ENCODE measurements at places on chromosomes 5 and 9.

GRCh38 chr9:28779243-28779642 lies 1206.0 kb upstream of the C9orf72 start:
- DNase-seq = no peak

GRCh38 chr5:139180850-139181249 lies 17.3 kb downstream of the SIL1 start:
- no peak for DNase-seq

GRCh38 chr5:11734369-11734768 lies 169.9 kb downstream of the CTNND2 start:
- DNase-seq = no peak

- no peak for DNase-seq
Observed at GRCh38 chr5:141871870-141872269, 6.3 kb downstream of the PCDH1 start.

GRCh38 chr5:97635553-97635952 lies 452.5 kb upstream of the RIOK2 start:
- no peak for DNase-seq

GRCh38 chr5:112737070-112737462 lies 619 bp upstream of the APC start:
- DNase-seq = no peak

- DNase-seq = peak; percentile 81
Observed at GRCh38 chr9:2017331-2018161, 2.4 kb downstream of the SMARCA2 start.

GRCh38 chr5:78757269-78758053 lies 108.9 kb upstream of the LHFPL2 start:
- no peak for DNase-seq

DNA sequence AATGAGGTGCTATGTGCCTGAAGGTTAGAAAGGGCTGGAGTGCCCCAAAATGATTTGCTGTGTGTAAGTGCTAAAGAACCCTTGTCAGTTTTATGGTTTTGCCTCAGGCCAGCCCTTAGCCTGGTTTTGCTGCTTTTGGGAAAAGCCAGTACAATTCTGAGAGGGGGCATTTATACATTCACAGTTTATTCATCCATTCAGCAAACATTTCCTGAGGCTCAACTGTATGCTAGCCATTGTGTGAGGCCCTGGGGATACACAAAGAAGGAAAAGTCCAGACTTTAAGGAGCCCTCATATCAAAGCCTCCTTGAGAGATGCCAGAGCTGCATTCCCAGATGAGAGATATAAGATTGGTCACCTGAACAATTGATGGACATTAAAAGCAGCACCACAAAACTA lies 115.2 kb upstream of the PLCXD3 start:
- no peak for DNase-seq

DNA sequence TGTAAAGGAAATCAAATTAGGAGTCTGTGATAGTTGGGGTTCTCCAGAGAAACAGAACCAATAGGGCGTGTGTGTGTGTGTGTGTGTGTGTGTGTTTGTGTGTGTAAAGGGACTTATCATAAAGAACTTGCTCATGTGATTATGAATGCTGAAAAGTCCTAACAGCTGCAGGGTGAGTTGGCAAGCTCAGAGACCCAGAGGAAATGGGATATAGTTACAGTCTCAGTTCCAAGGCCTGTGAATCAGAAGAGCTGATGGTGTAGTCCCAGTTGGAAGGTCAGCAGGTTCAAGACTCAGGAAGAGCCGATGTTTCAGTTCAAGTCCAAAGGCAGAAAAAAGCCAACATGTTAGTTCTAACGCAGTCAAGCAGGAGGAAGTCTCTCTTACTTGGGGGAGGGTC lies 214.2 kb downstream of the ELAVL2 start:
- no peak for DNase-seq

DNA sequence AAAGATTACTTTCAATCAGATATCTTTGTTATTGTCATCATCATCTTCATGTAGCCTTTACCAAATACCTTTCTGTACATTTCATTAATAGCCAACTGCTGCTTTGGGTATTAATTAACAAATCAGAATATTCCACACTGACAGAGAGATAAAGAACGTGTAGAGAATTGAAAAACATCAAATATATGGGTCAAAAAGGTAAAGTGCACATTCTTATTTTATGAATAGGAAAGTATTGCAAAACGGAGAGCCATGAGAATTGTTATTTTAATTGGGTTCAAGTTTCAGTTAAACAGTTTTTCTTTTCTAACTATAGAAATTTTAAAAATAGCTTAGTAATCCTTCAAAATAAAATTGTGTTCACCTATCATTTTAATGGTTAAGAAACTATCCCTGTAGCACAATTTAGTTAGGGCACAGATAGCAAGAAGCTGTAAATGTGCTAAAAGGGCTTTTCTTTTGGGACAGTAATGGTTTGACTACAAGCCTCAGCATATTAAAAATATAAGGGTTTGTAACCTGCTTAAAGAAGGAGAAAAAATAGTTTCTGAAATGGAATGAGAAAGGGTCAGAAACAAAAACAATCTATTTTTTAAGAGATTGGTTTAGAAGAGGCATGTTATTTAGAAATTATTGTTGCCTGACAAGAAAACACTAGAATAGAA lies 62.9 kb downstream of the PDE4D start:
- no peak for DNase-seq

DNA sequence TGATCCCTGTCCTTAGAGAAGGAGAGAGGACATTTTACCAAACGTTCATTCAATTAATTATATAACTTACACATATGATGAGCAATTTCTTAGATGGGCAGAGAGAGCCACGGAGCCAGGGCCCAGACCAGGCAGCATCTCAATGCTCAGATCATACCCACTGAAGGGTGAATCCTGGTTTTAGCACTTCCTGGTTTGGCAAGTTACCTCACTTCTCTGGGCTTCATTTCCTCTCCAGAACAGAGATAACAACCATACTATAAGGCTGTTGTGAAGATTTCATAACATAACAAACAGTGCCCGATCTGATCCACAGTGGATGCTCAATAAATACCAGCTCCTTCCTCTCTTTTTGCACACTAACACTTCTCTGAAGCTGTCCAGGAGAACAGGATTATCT lies 271.1 kb downstream of the DENND1A start:
- DNase-seq = no peak

- no peak for DNase-seq
Observed at GRCh38 chr5:85604378-85604777, 1013.4 kb upstream of the COX7C start.

GRCh38 chr9:125121146-125121545 lies 22.2 kb downstream of the SCAI start:
- no peak for DNase-seq

DNA sequence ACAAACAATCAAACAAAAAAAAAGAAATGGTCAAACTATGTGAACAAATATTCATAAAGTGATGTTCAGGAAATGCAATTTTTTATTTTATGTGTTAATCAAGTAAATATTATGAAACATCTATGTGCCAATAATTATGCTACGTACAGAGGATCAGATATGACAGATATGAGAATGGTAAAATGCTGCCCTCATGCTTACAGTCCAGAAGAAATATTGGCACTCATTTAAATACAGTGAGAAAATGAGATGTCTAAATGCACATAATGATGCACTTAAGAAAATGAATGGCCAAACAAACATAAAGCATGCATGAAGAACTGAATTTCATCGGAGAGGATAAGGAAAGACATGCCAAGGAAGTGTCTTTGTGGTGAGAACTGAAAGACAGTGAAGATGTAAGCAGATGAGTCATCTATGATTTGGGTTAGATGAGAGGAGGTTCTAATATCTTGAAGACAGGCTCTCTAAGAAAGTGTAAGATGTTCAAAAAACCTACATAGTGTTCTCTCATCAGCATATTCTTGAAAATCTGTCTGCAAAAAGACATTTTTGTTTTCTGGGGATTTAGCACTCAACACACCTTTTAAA lies 1231.1 kb upstream of the ACO1 start:
- no peak for DNase-seq

- no peak for DNase-seq
Observed at GRCh38 chr5:138629392-138629791, 54.2 kb upstream of the HSPA9 start.

DNA sequence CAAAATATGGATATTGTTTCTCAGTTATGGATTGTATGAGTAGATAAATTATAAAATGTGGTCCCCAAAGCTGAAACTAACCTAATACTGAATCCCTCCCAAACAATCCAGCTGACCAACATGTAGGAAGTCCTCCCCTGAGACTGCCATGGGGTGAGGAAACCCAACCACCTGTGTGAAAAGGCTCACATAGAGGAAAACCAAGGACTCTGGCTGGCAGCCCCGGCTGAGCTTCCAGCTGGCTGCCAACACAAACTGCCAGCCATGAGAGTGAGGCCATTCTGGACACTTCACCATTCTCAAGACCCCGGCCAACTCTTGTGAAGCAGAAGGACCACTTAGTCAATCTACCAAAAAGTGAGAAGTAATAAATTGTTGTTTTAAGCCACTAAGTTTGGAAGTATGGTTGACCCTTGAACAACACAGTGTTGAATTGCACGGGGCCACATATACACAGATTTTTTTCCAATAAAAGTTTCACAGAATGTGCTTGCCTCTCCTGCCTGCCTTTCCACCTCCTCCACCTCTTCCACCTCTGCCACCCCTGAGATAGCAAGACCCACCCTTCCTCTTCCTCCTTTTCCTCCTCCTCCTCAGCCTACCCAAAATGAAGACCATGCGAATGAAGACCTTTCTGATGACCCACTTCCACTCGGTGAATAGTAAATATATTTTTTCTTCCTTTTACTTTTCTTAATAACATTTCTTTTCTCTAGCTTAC lies 15.3 kb upstream of the NRG2 start:
- DNase-seq = no peak

- no peak for DNase-seq
Observed at GRCh38 chr5:132011622-132012343, at the start of gene ACSL6. ACSL6 (minus strand) TSS chr5:132011658; CDS start chr5:132011553, 105 bp downstream.

DNA sequence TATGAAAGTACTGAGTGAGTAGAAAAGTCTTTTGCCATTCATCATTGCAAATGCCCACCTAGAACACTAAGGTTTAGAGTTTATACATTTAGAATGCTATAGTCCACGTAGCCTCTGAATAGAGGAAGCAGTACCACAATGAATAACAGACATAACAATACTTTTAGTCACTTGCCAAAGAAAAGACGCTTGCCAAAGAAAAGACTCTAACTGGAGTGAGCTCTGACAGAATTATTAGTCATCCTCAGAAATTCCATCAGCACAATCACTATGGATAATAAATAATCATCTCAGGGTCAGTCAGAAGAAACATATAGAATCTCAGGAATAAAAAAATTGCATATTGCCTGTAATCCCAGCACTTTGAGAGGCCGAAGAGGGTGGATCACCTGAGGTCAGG lies 168.5 kb upstream of the TARS1 start:
- no peak for DNase-seq

- peak; percentile 91 for DNase-seq
Observed at GRCh38 chr5:72847989-72848473, 31.6 kb downstream of the TNPO1 start.

GRCh38 chr5:132260051-132260450 lies 2.6 kb downstream of the PDLIM4 start:
- no peak for DNase-seq

- no peak for DNase-seq
Observed at GRCh38 chr5:157248821-157249470, 17.0 kb upstream of the CYFIP2 start.

- no peak for DNase-seq
Observed at GRCh38 chr5:90881626-90882150, 323.1 kb downstream of the ADGRV1 start.

DNA sequence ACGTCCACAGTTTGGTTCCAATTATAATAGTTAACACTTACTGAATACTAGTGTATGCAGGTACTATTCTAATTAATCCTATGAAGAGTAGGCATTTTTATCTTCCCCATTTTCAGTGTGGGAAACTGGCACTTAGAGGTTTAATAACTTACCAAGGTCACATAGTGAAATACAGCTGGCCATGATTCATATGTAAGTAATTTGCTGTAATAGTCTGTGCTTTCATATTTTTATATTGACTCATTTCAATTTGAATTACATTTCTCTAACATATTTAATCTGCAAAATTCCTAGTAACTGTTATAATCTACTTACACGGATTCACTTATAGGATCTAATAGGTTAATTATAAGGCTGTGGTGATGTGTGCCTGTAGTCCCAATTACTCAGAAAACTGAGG lies 19.4 kb downstream of the CCNH start:
- DNase-seq = no peak

- DNase-seq = no peak
Observed at GRCh38 chr5:58016358-58016757, 443.5 kb downstream of the PLK2 start.

- DNase-seq = no peak
Observed at GRCh38 chr5:42360056-42360455, 63.2 kb upstream of the GHR start.

- DNase-seq = no peak
Observed at GRCh38 chr9:121909111-121909510, 184.0 kb downstream of the TTLL11 start.

DNA sequence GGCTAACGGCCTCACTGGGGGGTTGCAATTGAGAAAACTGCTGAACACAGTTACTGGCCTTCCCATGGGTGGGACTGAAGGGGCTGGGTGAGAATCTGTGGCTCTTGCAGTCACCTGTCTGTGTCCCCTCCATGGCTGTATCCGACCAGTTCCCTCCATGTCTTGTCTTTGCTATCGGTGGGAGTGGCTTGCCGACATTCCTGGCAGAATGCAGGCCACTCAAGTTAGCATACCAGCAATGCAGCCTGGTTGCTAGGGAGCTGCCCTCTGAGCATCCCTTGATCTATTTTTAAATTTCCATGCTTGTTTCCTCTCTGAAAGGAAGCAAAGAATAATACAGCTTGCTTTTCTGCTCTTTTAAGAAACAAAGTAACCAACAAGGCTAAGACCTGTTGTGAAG lies 1509.7 kb upstream of the WWC1 start:
- no peak for DNase-seq

DNA sequence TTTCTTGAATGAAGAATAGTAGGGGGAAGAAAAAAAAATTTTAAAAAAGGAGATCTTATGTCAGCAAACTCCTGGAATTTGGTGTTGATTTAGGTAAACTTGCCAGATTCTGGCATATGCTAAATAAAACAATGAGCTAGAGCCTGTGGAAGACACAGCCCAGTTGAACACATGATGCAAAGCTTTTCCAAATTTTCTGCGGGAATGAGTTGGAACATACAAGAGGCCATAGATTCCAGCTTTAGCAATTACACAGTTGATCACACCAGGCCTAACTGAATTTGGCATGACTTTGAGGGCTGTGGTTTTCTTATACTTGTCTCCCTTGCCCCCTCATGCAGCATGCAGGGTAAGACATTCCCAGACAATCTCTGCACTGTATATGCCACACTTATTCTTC lies 297.0 kb downstream of the SH3GL2 start:
- DNase-seq = no peak

GRCh38 chr5:127872494-127872893 lies 169.3 kb downstream of the CCDC192 start:
- no peak for DNase-seq

GRCh38 chr9:135662758-135663450 lies at the start of gene LCN9:
LCN9 (plus strand) TSS chr9:135663309; CDS start chr9:135663322, 13 bp downstream.
- DNase-seq = peak; percentile 6

GRCh38 chr9:129639756-129640085 lies 2.2 kb downstream of the ASB6 start:
- no peak for DNase-seq
